ENCODE measurements at places on chromosomes 4 and X.
A peak's percentile ranks its signal among the peaks of the same experiment; 100 is the strongest.

GRCh38 chr4:76302826-76303438 lies 3.6 kb upstream of the STBD1 start:
- DNase-seq: no peak

GRCh38 chr4:153152501-153153338 lies 51.5 kb upstream of the TRIM2 start:
- DNase-seq: peak; percentile 57

DNA sequence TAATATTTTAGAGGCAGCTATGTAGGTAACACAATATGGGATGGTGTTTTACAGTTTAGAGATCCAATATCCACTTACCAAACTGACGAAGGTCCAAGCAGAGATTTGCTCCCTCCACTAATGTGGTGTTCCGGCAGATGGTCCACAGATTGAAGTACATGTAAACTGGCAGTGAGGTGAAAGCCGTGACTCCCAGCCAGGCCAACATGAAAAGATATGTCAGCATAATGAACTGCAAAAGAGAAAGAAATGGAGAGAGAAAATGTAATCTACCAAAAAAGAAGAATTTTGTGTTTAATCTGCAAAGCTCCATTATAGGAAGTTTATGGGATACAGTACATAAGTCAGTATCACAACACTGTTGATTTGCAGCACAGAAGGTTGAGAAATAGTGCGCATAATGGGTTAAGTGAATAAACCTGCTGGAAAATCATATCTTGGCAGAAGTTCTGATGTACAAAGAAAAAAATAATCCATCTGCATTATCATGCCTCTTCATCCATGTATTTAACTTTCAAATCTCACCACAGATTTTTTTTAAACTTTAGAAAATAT lies 160.2 kb downstream of the GPM6A start:
- DNase-seq: no peak

DNA sequence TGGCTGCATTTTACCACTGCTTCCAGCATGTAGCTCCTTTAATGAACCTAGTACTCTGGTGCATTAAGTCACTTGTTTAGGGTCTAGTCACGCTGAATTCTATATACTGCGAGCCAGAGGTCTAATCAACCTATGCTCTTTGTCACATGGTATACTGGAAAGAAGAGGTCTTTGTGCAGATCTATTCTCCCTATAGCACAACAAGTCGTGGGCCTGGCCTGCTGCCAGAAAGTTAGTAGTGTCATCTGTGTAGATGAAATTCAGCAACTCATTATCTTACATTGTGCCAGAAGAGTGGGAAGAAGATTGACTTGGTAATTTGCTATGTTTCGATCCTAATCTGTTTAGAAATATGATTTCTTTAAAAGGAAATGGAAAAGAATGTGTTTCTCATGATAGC lies 80.8 kb downstream of the AWAT2 start:
- DNase-seq: no peak
